Glutamatergic neuron (in vitro differentiated cells): ENCODE measurements at places on chromosomes 1 and 21.

DNA sequence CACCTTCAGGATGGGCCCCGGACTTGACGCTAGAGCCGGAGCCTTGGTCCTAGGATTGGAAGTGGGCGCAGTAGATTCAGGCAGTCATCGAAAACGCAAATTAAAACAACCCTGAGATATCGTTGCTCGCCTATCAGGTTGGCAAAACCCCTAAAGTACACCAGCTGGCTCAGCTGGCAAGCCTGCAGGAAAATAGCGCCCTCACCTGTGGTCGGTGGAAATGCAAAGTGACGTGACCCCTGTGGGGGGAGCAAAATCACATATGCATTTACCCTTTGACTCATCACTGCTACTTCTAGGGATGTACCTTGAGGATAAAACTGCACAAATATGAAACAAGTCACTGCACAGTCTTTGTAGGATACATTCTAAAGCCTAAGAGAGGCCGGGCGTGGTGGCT, 170.3 kb upstream of the TMEM51 start:
- DNase-seq: no peak
- no peak overlapping the region for H3K4me3 ChIP-seq
- peaks cover 3% of the 10 kb centered on the region for H3K27me3 ChIP-seq
- no peak overlapping the region for H3K27ac ChIP-seq

GRCh38 chr1:47562799-47563198, 125.0 kb downstream of the FOXD2 start:
- no peak for DNase-seq
- H3K27me3 ChIP-seq: peaks cover 3% of the 10 kb centered on the region
- peaks cover 23% of the 10 kb centered on the region for H3K4me1 ChIP-seq

GRCh38 chr1:203556047-203556851, 62.3 kb downstream of the OPTC start:
- peak overlapping the region; percentile 57 for H3K27ac ChIP-seq
- H3K4me1 ChIP-seq: peaks cover 44% of the 10 kb centered on the region
- H3K27me3 ChIP-seq: peaks cover 3% of the 10 kb centered on the region
- no peak for DNase-seq
- H3K36me3 ChIP-seq: no peaks in the 10 kb centered on the region
- peak overlapping the region; percentile 23 for H3K4me3 ChIP-seq

GRCh38 chr1:106290805-106291501, 765.5 kb upstream of the PRMT6 start:
- no peak overlapping the region for H3K4me3 ChIP-seq
- H3K36me3 ChIP-seq: no peaks in the 10 kb centered on the region
- H3K27me3 ChIP-seq: no peaks in the 10 kb centered on the region
- H3K4me1 ChIP-seq: no peaks in the 10 kb centered on the region
- no peak for DNase-seq
